ENCODE measurements at places on chromosomes 1 and 21. TPM values are rescaled to one million over a fixed set of nuclear protein-coding genes. Genes with fewer than 3 reads are reported as not detected.
A peak's percentile ranks its signal among the peaks of the same experiment; 100 is the strongest.

Gene ASPM
- polyA plus RNA-seq = 0.31 TPM

Gene HPDL
- 0.62 TPM for polyA plus RNA-seq

Gene PIK3R3
- polyA plus RNA-seq = 6.5 TPM

Gene GUCA2A
- polyA plus RNA-seq = not detected

Gene KAZN
- 13.8 TPM for polyA plus RNA-seq

- DNase-seq = no peak
- H3K36me3 ChIP-seq = no peaks in the 10 kb centered on the region
- no peak overlapping the region for H3K4me3 ChIP-seq
- H3K4me1 ChIP-seq = peaks cover 4% of the 10 kb centered on the region
- H3K27me3 ChIP-seq = no peaks in the 10 kb centered on the region
Measured at GRCh38 chr1:109535481-109535880, 4.2 kb upstream of the GPR61 start.

GRCh38 chr1:227919906-227920305, 27.8 kb downstream of the WNT9A start:
- no peak overlapping the region for H3K27ac ChIP-seq
- no peak overlapping the region for H3K4me3 ChIP-seq
- no peak for DNase-seq
- no peaks in the 10 kb centered on the region for H3K27me3 ChIP-seq

DNA sequence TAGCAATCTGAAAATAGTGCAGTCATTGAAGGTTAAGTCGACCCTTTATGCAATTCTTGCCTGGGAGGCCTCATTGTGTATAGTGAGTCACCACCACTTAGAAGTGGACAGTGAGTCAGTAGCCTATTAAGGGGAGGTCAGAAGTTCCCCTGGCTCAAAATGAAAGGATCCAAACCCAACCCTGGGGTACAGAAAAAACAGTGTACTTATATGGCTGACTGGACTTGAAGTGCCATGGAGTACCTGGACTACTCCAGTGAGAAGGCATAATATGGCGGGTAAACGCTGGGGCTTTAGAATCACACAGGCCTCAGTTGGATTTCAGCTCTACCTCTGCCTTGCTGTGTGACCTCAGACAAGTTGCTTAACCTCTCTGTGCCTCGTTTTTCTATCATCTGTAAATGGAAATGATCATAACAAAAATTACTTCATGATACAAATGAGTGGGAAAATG, 2.2 kb upstream of the BCL9 start:
- H3K4me1 ChIP-seq = peaks cover 7% of the 10 kb centered on the region
- no peaks in the 10 kb centered on the region for H3K27me3 ChIP-seq
- no peak overlapping the region for H3K27ac ChIP-seq
- H3K4me3 ChIP-seq = no peak overlapping the region

- no peaks in the 10 kb centered on the region for H3K36me3 ChIP-seq
- H3K27me3 ChIP-seq = no peaks in the 10 kb centered on the region
- H3K4me1 ChIP-seq = no peaks in the 10 kb centered on the region
- H3K27ac ChIP-seq = no peak overlapping the region
- no peak for DNase-seq
Measured at GRCh38 chr1:98385652-98386051, 275.9 kb upstream of the SNX7 start.

DNA sequence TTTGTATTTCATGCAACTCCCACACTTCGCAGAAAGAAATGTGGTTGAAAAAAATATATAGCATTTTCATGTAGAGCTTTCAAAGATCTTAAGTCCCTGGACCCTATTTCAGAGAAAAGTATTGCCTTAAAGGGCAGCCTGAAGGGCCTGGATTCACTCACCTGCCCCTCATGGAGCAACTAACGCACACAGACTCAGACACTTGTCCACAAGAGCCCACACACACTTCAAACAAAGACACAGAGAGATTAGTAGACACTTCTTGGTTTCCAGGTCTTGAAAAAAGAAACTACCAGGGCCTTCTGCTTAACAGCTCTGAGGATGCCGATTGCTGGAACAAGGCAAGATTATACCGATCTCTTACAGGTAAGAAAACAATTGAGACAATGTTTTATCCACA, 122.2 kb downstream of the ZBTB18 start:
- no peak overlapping the region for H3K4me3 ChIP-seq
- H3K27me3 ChIP-seq = no peaks in the 10 kb centered on the region
- DNase-seq = no peak
- no peaks in the 10 kb centered on the region for H3K36me3 ChIP-seq

DNA sequence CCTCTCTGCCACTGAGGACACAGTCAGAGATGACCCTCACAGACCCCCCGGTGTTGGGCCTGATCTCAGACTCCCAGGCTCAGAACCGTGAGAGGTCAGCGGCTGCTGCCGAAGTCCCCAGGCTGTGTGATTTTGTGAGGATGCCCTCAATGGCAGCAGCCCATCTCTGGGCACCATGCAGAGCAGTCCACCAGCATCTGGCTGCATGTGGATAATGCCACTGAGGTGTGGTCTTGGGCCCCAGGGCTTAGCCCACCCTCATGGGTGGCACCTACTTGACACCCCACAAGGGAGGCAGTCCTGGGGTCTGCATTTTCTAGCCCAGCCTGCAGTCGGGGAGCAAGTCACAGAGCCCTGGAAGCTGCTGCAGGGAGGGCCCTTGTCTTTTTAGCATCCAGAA, 5.5 kb upstream of the ACTRT2 start:
- DNase-seq = peak; percentile 6
- no peaks in the 10 kb centered on the region for H3K27me3 ChIP-seq
- H3K27ac ChIP-seq = no peak overlapping the region

DNA sequence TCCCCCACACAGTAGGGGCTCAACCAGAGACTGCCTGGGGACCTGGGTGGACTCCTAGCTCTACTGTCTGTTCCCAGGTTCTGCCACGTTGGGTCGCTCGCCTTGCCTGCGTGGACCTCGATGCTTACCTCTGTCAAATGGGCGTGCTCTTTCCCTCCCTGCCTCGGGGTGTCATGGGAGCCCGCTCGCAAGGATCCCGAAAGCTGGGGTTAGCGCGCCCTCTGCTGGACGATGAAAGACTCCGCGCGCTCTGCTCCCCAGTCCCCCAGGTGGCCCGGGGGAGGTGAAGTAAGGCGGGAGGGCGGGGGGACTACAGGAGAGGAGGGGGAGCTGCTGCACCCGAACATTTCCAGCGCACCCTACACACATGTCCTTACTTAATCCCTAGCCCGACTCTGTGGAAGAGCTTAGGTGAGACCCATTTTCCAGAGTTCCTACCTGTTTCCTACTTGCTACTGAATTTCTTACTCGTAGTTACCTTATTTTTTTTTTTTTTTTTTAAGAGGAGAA, 2.3 kb upstream of the BSND start:
- peak; percentile 78 for DNase-seq
- no peak overlapping the region for H3K27ac ChIP-seq
- H3K36me3 ChIP-seq = no peaks in the 10 kb centered on the region
- no peaks in the 10 kb centered on the region for H3K4me1 ChIP-seq

DNA sequence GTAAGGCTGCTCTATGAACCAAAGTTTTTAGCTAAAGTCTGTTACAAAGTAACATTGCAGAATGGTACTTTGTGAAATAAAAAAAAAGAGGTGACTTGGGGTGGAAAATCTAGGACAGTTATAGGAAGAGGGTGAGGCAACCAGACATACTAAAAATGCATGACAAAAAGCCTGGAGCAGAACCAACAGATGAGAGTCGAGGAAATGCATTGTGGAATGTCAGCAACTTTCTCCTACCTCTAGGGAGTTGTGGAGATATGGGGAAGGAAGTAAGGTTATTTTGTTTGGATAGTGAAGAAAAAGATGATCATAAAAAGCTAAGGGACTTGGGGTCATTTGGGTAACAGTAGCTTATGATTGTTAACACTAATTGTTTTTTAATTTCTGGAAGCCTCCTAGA, 295.6 kb downstream of the S1PR1 start:
- H3K27ac ChIP-seq = no peak overlapping the region
- H3K4me1 ChIP-seq = no peaks in the 10 kb centered on the region
- H3K27me3 ChIP-seq = no peaks in the 10 kb centered on the region
- DNase-seq = no peak

GRCh38 chr21:39182016-39182415, 1.2 kb downstream of the PSMG1 start:
- H3K36me3 ChIP-seq = no peaks in the 10 kb centered on the region
- H3K27me3 ChIP-seq = no peaks in the 10 kb centered on the region
- peak overlapping the region; percentile 91 for H3K4me3 ChIP-seq
- H3K27ac ChIP-seq = no peak overlapping the region

- H3K4me3 ChIP-seq = no peak overlapping the region
- no peaks in the 10 kb centered on the region for H3K36me3 ChIP-seq
- H3K4me1 ChIP-seq = no peaks in the 10 kb centered on the region
- DNase-seq = no peak
Measured at GRCh38 chr1:242133796-242134195, 134.9 kb upstream of the MAP1LC3C start.

GRCh38 chr1:228957535-228957934, 222.3 kb downstream of the RHOU start:
- DNase-seq = no peak
- no peaks in the 10 kb centered on the region for H3K4me1 ChIP-seq
- no peaks in the 10 kb centered on the region for H3K36me3 ChIP-seq
- no peak overlapping the region for H3K4me3 ChIP-seq

DNA sequence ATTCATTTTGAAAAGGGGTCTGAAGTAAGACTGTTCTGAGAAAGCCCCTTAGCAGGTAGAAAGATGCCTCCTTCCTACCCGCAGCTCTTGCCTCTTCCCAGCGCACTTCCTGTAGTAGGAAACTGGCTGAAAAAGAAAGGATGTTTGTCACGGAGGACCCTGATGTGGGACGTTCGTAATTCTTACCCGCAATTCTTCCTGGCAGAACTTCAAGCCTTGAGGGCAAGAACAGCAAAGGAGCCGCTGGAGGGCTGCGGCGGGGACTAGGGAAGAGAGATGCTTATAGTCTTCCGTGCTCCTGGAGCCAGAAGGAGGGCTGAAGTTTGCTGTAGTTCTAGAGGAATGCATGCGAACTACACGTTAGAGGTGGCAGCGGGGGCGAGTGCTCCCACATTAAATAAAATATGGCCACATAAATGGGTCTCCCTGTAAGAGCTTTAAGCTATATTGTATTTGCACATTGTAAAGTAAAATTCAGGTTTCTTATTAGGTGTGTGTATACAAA, 6.3 kb downstream of the C1orf53 start:
- peaks cover 12% of the 10 kb centered on the region for H3K4me1 ChIP-seq
- H3K27me3 ChIP-seq = no peaks in the 10 kb centered on the region
- no peak overlapping the region for H3K4me3 ChIP-seq
- no peak for DNase-seq

- H3K27ac ChIP-seq = no peak overlapping the region
- no peaks in the 10 kb centered on the region for H3K27me3 ChIP-seq
- H3K36me3 ChIP-seq = no peaks in the 10 kb centered on the region
Measured at GRCh38 chr1:48263041-48263440, 40.5 kb downstream of the SLC5A9 start.

- H3K27me3 ChIP-seq = no peaks in the 10 kb centered on the region
- H3K4me1 ChIP-seq = peaks cover 4% of the 10 kb centered on the region
- H3K27ac ChIP-seq = peak overlapping the region; percentile 73
- no peak for DNase-seq
Measured at GRCh38 chr1:153976819-153977249, 640 bp downstream of the JTB start.
